ENCODE measurements at places on chromosomes 1 and 21. TPM values are rescaled to one million over a fixed set of nuclear protein-coding genes. Genes with fewer than 3 reads are reported as not detected.

DNA sequence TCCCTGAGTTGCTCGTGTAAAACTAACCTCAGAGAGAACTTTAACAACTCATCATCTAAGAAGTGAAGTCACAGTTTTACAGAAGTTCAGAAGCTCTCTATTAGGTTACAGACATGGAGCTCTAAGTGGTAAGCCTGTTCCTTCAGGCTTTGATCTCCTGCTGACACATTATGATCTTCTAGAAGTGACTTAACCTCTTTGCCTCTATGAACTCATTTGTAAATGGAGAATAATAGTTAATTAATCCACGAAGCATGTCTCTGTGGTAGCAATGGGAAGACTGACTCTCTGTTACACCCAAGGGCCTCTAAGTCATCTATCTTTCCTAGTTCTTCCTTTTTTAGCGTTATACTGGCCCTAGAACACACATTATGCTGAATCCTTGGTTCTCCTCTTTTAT, 157.9 kb upstream of the NRIP1 start:
- no peaks in the 10 kb centered on the region for H3K36me3 ChIP-seq
- peak; percentile 8 for DNase-seq
- no peak overlapping the region for H3K27ac ChIP-seq
- peaks cover 4% of the 10 kb centered on the region for H3K27me3 ChIP-seq

DNA sequence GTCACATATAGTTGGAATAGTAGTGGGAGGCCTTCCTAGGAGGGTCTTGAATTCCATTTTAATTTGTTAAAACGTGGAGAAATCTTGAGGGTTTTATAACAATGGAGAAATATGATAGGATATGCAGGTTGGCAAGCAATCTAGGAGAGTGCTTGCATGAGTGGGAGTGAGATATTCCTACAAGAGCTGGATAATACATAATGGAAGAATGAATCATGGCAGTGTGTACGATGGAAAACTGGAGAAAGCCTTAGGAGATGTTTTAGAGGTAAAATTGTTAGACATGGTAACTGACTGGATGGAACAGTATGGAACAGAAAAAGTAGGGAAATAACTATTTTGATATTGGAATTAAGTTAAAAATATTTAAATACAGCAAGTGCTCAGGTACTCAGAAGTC, 352.4 kb downstream of the PTBP2 start:
- no peaks in the 10 kb centered on the region for H3K27me3 ChIP-seq
- H3K36me3 ChIP-seq, result peaks cover 5% of the 10 kb centered on the region
- H3K27ac ChIP-seq, result no peak overlapping the region
- H3K4me1 ChIP-seq, result no peaks in the 10 kb centered on the region

GRCh38 chr1:231921646-231922345, 295.2 kb downstream of the DISC1 start:
- DNase-seq, result no peak
- peaks cover 2% of the 10 kb centered on the region for H3K27me3 ChIP-seq
- no peak overlapping the region for H3K27ac ChIP-seq
- H3K36me3 ChIP-seq, result no peaks in the 10 kb centered on the region

GRCh38 chr1:208170252-208170651, 73.9 kb downstream of the PLXNA2 start:
- H3K27me3 ChIP-seq, result peaks cover 4% of the 10 kb centered on the region
- DNase-seq, result no peak
- no peaks in the 10 kb centered on the region for H3K4me1 ChIP-seq
- H3K27ac ChIP-seq, result no peak overlapping the region

GRCh38 chr21:38126666-38127303, 130.0 kb upstream of the KCNJ15 start:
- H3K4me3 ChIP-seq, result no peak overlapping the region
- DNase-seq, result peak; percentile 80
- no peaks in the 10 kb centered on the region for H3K36me3 ChIP-seq
- no peaks in the 10 kb centered on the region for H3K4me1 ChIP-seq
- H3K27ac ChIP-seq, result no peak overlapping the region

- H3K4me3 ChIP-seq, result no peak overlapping the region
- H3K4me1 ChIP-seq, result peaks cover 18% of the 10 kb centered on the region
- no peak overlapping the region for H3K27ac ChIP-seq
- no peaks in the 10 kb centered on the region for H3K36me3 ChIP-seq
- no peak for DNase-seq
Measured at GRCh38 chr21:42750737-42751530, 97.5 kb downstream of the PDE9A start.

GRCh38 chr21:34046917-34047316, 26.5 kb upstream of the MRPS6 start:
- no peak overlapping the region for H3K4me3 ChIP-seq
- no peak overlapping the region for H3K27ac ChIP-seq
- DNase-seq, result no peak
- H3K36me3 ChIP-seq, result no peaks in the 10 kb centered on the region

DNA sequence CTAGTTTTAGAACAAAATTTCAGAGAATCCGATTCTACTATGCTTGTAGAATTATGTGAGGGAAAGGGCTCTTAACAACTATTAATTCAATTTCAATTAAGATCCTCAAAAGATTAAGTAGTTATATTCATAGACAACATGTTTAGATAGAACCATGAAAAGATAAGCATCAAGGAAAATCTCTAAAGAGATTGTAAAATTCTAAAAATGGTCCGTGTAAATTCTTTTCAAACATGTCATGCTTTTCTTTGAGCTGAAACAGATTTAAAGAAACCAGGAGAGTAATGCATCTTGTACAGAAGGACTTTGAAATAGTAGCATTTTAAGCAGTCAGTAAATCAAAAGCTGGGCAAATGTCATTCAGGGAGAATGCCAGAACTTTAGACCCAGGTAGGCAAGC, 1080.6 kb upstream of the B3GALT2 start:
- no peak overlapping the region for H3K27ac ChIP-seq
- H3K4me3 ChIP-seq, result no peak overlapping the region
- peaks cover 6% of the 10 kb centered on the region for H3K36me3 ChIP-seq

CDK11A gene
- total RNA-seq, result 50.5 TPM

FAM43B gene
- total RNA-seq, result not detected

EIF2D gene
- total RNA-seq, result 100 TPM

DNA sequence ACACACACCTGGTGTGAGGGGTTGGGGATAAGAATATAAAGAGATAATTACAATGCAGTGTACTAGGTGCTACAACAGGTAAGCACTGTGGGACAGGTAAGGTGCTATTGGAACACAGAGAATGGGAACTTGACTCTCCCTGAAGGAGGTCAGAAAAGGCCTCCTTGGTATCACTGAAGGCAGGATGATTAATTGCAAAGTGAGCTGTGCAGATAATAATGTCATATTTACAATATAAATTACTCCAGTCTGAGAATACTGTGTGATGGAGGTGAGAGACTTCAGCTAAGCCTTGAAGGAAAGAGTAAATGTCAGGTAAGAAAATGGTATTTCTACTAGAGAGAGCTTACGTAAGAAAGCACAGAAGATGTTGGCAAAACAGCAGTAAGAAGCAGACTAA, 91.6 kb downstream of the EPS15 start:
- H3K36me3 ChIP-seq, result peaks cover 35% of the 10 kb centered on the region
- H3K27ac ChIP-seq, result no peak overlapping the region
- H3K27me3 ChIP-seq, result no peaks in the 10 kb centered on the region

- no peak overlapping the region for H3K27ac ChIP-seq
- peaks cover 4% of the 10 kb centered on the region for H3K27me3 ChIP-seq
- DNase-seq, result no peak
- H3K36me3 ChIP-seq, result no peaks in the 10 kb centered on the region
Measured at GRCh38 chr1:88472714-88473113, 211.4 kb upstream of the PKN2 start.

FMO3 gene
- total RNA-seq, result not detected

DNAI4 gene
- 0.87 TPM for total RNA-seq

GRCh38 chr1:40090652-40091355, 6.2 kb downstream of the PPT1 start:
- DNase-seq, result no peak
- peaks cover 49% of the 10 kb centered on the region for H3K36me3 ChIP-seq
- H3K27ac ChIP-seq, result no peak overlapping the region
- H3K27me3 ChIP-seq, result no peaks in the 10 kb centered on the region

PSMA5 gene
- total RNA-seq, result 249 TPM

BGLAP gene
- total RNA-seq, result 2.4 TPM

CELA2B gene
- not detected for total RNA-seq

DNA sequence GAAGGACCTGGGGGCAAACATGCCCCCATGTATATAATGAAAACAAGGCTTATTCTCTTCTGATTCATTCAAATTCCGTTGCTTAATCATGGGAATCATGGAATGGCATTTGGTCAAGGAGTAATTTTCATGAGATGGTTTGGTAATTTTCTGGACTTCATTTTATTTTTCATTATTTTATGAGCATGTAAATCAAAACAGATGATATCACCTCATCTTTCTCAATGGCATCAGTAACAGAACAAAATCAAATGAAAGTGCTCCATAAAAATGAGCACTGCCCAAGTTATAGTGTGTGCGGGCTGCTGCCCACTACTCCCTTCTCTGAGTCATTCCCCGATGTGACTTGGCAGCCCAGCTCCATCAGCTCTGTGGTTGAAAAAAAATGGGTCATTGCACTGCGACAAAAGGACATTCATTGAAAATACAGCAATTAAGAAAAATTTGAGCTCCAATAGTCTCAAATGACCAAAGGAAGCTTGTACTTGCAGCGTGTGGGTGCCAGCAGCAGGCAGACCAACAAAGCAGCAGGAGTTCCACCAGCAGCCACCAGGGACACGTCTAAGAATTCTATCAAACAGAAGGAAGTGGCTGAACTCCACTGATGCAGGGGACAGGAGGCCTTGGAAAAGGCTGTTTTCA, 84.3 kb upstream of the VAV3 start:
- peaks cover 20% of the 10 kb centered on the region for H3K4me1 ChIP-seq
- DNase-seq, result peak; percentile 51
- H3K4me3 ChIP-seq, result no peak overlapping the region
- H3K27me3 ChIP-seq, result no peaks in the 10 kb centered on the region
- no peaks in the 10 kb centered on the region for H3K36me3 ChIP-seq

DNA sequence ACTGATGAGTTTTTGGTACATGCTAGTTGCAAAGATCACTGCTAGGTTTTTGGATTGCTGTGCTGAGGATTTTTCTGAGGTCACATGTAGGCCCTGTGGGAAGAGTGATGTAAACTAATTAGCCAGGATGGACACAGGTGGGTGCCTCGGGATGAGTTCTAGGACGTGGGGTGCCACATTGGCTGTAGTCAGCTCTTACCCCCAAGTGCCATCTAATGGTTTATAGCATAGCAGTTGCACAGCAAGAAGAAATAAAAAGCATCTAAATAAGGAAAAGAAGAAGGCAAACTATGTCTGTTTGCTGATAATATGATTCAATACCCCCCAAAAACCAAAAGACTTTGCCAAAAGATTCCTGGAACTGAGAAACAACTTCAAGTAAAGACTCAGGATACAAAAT, 9.8 kb upstream of the OR2T1 start:
- H3K27ac ChIP-seq, result no peak overlapping the region
- DNase-seq, result no peak
- H3K4me3 ChIP-seq, result no peak overlapping the region

DNA sequence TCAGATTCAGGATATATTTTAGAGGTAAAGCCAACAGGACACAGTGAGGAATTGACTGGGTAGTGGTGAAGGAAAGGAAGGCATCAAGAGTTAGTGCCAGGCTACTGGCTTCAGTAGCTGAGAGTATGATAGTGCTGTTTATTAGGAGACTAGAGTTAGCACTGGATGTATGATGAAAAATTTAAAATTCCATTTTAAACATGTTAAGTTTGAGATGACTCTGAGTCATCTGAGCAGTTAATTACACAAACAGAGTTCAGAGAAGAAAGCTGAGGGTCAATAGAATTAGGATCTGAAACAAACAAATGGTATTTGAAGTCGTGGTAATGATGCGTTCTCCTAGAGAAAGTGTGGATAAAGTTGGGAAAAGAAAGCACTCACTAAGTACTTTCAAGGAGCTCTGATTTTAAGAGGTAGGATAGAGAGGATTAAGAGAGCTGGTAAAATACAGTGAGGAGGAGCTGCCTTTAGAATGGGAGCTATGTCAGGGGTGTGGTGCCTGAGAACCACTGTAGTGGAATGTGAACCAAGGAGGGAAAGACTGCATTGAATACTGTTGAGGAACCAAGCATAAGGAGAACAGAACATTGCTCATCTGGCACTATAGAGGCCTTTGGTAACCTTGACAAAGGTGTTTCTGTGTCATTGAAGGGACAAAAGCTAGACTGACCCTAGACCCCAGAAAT, 21.7 kb upstream of the SHCBP1L start:
- no peak overlapping the region for H3K4me3 ChIP-seq
- H3K27ac ChIP-seq, result no peak overlapping the region
- H3K36me3 ChIP-seq, result no peaks in the 10 kb centered on the region
- no peaks in the 10 kb centered on the region for H3K4me1 ChIP-seq
- peaks cover 21% of the 10 kb centered on the region for H3K27me3 ChIP-seq
- DNase-seq, result no peak

DNA sequence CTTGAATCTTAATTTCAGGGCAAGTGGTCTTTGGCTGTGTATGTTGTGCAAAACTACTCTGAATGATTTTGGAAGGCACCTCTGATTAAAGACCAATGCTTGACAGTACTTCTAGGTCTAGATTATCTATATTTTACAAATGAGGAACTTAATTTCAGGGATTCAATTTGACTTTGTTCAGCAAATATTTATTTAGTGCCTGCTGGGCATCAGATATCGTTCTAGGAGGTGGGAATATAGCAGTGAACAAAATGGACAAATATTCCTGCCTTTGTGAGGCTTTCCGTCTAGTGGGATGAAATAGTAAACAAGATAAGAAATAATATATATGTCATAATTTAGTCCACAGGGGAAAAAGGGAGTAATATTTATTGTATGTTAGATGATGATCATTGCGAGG, 4.7 kb downstream of the ZNF326 start:
- no peak overlapping the region for H3K4me3 ChIP-seq
- H3K27me3 ChIP-seq, result no peaks in the 10 kb centered on the region
- H3K27ac ChIP-seq, result no peak overlapping the region
- peaks cover 22% of the 10 kb centered on the region for H3K36me3 ChIP-seq
- peaks cover 39% of the 10 kb centered on the region for H3K4me1 ChIP-seq

- peak overlapping the region; percentile 96 for H3K27ac ChIP-seq
- H3K4me1 ChIP-seq, result peaks cover 35% of the 10 kb centered on the region
- H3K4me3 ChIP-seq, result peak overlapping the region; percentile 20
- DNase-seq, result peak; percentile 51
Measured at GRCh38 chr1:113783254-113784103, 24.2 kb upstream of the PHTF1 start.

PACC1 gene
- 9.2 TPM for total RNA-seq

DNA sequence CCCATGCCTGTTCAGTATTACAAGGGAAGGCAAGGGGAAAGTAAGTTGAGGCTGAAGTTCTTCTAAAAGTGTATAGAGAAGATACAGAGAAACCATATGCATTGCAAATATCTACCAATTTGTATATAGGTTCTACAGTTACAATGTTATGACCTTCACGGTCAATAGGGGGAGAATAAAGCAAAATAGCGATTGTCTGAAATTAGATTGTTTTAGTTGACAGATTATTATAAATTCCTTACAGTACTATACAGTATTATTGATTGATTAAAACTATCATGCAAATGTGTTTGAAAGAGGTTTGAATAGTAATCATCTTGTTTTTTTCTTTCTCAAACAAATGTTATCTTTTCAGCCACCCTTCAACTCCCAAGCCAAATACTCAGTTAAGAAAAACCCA, 13.7 kb upstream of the BRINP3 start:
- H3K4me1 ChIP-seq, result no peaks in the 10 kb centered on the region
- no peaks in the 10 kb centered on the region for H3K27me3 ChIP-seq
- no peaks in the 10 kb centered on the region for H3K36me3 ChIP-seq
- no peak overlapping the region for H3K4me3 ChIP-seq
- DNase-seq, result no peak
- H3K27ac ChIP-seq, result no peak overlapping the region
